ENCODE measurements at places on chromosomes 1 and 21.

DNA sequence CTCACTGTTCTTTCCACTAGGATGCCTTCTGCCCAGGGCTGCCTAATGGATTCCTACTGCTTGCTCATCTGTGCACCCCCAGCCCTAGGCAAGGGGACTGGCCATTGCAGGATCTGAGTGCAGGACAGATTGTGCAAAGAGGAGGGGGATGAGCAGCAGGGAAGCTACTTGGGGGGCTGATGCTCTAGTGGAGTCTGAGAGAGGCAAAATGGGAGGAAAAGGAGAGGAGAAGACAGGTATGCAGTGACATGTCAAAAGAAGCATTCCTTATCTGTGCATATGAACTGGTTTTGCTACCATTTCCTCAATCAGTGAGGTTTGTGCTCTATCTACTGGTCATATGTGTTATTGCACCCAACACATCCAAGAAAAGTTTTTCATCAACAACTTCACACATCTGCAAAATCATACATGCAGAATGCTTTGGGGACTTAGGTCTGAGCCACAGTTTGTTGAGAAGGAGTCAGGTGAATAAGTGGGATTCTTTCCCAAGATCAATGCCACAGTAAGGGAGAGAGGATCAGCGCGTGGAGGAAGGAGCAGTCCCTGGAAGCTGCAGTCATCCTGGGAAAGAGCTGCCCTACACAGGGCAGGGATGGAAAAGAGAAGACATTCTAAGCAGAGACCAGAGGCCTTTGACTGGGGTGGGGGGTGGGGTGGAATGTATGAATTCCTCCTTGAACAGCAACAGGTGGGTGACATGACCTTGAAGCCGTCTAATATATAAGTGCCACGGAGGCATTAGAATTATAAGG is 14.4 kb downstream of the SLC5A9 start:
- no peak for DNase-seq

DNA sequence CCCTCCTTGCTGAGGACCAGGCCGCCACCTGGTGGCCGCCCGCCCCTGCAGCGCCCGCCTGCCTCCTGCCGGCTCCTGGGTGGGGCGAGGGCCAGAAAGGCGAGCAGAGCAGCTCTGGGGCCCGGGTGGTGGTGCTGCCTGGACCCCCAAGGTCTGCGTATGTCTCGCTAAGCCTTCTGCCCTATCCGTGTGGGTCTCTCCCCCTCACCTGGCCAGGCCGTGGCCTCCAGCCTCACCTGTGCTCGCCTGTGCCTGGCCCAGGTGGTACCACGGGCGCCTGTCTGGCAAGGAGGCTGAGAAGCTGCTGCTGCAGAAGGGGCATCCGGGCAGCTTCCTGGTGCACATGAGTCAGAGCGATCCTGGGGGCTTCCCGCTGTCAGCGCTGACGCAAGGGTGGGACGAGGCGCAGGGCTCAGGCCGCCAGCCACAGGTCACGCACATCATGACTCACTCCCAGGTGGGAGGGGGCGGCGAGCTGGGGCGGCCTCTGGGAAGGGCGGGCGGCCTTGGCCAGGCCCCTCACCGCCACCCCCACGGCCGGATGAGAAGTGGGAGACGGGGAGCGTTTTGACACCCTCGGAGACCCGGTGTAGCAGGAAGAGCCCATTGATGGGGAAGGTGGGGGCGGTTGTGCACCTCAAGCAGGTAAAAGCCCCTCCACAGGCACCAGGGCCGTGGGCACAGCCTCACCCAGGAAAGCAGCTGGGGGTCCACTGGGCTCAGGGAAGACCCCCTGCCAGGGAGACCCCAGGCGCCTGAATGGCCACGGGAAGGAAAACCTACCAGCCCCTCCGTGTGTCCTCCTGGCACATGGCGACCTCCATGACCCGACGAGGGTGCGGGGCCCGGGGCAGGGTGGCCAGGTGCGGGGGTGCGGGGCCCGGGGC is 9.9 kb downstream of the RNF223 start:
- DNase-seq = peak; percentile 72

GRCh38 chr1:204255225-204255624 is 41.4 kb upstream of the GOLT1A start:
- no peak for DNase-seq

DNA sequence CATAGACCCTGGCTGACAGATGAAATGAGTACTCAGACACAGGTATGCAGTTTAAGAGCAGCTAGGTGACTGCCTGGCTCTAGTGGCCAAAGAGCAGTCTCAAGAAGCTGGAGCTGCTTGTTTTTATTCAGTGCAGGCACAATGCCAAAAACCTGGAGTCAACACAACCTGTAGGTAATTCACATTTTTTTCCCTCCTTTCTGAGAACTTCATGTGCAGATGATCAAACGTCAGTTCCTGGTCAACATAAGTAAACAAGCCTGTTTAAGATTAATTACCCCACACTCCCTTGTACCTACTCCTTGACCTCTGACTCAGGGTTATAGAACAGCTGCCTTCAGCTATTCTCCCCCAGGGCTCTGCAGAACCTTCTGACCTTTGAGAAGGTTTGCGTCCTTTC is 17.3 kb upstream of the ACADM start:
- DNase-seq = no peak

DNA sequence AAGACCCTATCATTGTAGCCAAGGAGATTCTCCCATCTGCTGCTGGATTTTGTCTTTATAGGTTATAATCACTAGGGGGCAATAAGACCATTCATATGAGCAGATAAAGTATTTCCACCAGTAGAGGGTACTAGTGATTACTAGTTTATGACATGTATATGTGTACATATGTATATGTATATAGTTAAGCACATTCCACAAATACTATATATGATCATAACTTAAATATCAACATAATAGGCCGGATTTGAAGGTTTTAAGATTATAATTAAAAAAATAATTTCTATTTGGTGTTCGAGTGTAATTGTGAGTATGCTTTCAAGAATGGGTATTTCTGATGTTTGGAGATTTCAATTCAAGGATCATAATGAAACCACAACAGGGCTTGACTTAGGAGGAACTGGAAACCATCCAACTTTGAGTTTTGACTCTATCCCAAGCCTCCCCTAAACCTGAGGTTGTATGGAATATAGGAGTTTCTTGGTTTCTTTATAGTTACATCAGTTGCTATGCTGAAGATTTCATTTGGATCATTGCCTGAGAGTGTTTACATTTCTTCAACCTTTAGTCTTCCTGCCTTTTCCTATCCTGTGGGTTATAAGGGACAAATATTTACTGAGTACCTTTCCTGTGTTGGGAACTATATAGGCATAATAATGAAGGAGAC is 16.9 kb downstream of the TCEANC2 start:
- DNase-seq = no peak

DNA sequence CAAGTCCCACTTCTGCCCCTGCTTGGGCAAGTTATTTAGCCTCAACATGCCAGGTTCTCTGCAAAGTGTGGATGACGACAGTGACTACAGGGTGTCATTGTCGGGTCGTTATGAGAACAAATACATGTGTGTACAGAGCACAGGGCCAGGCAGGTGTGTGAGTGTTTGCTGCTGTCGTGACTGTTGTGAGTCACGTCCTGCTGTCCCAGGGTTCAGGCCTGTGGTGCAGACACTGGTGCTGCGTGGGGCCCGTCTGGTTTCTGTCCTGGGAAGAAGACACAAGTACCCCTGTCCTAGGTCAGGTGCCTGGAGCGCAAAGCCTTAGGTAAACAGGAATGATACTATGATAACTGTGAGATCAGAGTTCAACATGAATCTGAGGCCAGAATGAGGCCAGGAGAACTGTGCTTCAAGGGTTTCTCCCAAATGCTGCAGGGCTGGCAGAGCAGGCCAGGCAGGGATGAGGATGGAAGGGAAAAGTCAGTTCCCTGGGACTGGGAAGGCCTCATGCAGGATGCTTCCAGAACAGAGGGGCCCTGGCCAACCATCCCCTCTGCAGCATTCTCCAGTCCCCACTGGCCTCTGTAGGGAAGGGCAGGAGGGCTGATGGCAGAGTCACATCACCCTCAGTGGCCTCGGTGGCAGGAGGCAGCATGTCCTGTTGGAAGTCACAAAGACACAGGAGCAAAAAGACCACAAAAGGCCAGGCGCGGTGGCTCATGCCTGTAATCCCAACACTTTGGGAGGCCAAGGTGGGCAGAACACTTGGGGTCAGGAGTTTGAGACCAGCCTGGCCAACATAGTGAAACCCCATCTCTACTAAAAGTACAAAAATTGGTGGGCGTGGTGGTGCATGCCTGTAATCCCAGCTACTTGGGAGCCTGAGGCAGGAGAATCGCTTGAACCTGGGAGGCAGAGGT is 15.7 kb downstream of the GPR157 start:
- peak; percentile 54 for DNase-seq

GRCh38 chr1:66618390-66618789 is 84.4 kb downstream of the SGIP1 start:
- DNase-seq = no peak

- no peak for DNase-seq
Observed at GRCh38 chr1:18972531-18972930, 16.1 kb upstream of the IFFO2 start.

- DNase-seq = no peak
Observed at GRCh38 chr1:216765346-216766300, 42.4 kb upstream of the ESRRG start.

- DNase-seq = no peak
Observed at GRCh38 chr1:159958719-159959380, 4.8 kb upstream of the SLAMF9 start.

- DNase-seq = no peak
Observed at GRCh38 chr1:21653744-21654100, 15.4 kb downstream of the RAP1GAP start.

GRCh38 chr1:75785320-75785982 is 605 bp upstream of the RABGGTB start:
- no peak for DNase-seq

GRCh38 chr1:107695341-107695740 is 269.6 kb downstream of the VAV3 start:
- DNase-seq = no peak

- no peak for DNase-seq
Observed at GRCh38 chr1:95133687-95134086, 16.5 kb downstream of the TLCD4 start.

GRCh38 chr1:156726549-156727226 is 1.6 kb upstream of the METTL25B start:
- no peak for DNase-seq

- no peak for DNase-seq
Observed at GRCh38 chr21:15908187-15908586, 178.4 kb downstream of the USP25 start.

DNA sequence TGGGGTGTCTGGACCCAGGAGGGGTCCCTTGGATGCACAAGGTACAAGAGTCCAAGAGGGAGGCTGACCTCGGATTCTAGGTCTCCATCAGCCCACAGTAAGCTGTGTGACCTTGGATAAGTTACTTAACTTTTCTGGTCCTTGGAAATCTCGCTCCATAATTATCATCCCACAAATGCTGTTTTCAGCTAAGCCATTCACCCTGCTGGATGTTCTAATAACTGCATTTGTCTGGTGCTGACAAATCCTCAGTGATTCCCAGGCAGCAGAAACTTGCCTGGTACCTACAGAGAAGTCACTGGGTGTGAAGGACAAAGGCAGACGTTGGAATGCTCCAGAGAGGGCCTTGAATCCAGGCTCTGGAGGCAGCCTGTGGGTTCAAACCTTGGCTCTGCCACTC is 89.7 kb downstream of the IGSF21 start:
- no peak for DNase-seq

DNA sequence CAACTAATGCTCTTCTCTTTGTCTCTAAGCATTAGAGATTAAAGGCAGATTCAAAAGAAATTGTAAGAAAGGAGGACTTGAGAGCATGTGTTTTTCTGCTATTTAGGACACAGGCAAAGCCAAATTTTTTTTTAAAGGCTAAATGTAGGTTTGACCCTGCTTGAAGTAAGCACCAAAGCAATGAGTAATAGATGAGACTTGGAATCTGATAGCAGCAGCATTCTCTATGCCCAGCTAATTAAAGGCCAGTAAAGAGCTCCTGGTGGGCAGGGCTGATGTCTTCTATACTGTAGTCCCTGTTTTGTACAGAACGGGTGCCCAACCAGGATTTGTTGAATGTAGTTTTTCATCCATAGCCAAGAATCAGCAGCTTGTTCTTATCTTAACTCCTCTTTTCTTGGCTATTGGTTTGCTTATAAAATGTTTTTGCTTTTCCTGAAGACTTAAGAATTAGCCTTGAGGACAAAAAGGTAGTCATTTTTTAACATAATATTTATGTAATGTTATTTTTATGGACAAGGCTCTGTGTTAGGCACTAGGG is 179.6 kb downstream of the LMO4 start:
- no peak for DNase-seq
